Cortex of kidney (tissue), 1 donor: ENCODE measurements at places on chromosomes 4 and X.

DNA sequence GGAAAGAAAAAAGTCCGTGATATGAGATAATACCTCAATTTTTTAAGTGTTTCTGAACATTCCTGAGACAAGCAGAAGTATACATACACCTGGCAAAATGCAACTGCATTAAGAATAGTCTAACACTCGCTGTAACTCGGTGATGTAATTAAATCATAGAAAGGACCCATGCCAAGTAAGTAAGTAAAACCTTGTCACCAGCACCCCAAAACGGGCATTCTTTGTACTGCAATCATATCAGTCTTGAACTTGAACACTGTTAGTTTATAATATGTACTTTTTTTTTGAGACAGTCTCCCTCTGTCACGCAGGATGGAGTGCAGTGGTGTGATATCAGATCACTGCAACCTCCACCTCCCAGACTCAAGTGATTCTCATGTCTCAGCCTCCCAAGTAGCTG is 47.4 kb downstream of the SMIM14 start:
- DNase-seq: no peak

DNA sequence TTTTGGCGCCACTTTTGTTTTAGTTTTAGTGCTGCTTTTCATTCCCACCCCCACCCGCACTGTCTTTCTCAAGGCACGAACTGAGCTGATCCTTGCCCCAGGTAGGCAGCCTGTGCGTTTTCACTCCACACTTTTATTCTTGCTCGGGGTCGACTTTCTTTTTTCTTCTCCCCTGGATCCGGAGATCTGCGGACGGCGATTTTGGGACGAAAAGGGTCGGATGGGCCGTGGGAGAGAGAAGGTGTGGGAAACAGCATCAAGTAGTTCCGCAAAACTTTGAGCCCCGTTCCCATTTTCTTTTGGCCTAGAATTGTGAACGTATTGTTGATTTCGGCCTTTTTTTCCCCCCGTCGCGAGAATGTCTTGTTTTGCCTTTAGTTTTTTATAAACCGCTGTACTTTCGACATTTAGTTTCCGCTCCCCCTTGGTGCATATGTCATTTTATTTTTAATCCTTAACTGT is 531 bp downstream of the STAG2 start:
- DNase-seq: no peak

DNA sequence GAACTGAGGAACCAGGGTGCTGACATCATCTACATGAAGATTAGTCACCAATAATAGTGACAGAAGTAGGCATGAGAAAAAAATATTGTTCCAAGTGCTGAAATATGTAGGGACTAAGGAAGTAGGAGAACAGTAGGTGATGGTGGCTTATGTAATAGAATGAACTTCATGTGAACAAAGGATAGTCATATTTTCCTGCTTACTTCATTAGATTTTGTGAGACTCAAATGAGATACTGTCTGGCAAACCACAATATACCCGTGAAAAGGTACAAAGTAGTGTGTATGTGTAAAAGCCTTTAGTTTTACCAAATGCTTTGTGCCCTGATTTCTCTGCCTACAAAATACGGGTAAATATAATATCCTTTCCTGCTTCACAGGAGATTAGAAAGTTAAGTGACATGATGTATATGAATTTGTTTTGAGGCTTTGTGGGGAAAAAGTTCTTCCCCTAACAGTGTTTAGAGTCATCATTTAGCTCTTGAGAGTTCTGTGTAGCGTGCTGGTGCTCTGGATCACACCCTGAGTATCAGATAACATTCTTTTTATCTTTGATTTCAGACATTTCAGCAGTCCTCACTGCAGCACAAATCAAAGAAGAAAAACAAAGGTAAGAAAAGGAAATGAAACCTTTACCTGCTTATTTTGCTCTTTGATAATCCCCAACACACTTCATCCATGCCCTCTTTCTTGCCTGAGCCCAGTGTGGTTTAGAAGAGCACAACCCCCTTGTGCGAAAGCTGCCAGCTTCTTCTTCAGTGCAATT is 67.9 kb downstream of the KLHL34 start:
- DNase-seq: no peak

- no peak for DNase-seq
These were observed 4.1 kb downstream of the PCSK1N start for GRCh38 chrX:48831136-48831908.

GRCh38 chr4:153806073-153806472 is 17.2 kb upstream of the SFRP2 start:
- no peak for DNase-seq

- DNase-seq: no peak
These were observed 627 bp downstream of the CDKN2AIP start for GRCh38 chr4:183445097-183445428.

- DNase-seq: no peak
These were observed 148.9 kb upstream of the CPEB2 start for GRCh38 chr4:14853176-14853943.
